ENCODE measurements at places on chromosomes 16 and 17.

DNA sequence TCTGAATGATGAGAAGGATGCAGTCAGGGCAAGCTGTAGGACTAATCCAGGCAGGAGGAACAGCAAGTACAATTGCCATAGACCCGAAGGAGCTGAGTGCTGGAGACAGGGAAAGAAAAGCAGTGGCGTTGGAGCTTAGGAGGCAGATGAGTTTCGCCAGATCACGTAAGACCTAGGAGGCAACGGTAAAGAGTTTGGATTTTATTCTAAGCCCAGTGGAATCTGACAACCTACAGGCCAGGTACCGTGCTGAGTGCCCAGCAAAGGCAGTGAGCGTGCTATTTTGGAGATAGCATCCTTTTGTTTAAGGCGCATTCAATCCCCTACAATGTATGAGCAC is 1.2 kb downstream of the USP43 start:
- DNase-seq: no peak

DNA sequence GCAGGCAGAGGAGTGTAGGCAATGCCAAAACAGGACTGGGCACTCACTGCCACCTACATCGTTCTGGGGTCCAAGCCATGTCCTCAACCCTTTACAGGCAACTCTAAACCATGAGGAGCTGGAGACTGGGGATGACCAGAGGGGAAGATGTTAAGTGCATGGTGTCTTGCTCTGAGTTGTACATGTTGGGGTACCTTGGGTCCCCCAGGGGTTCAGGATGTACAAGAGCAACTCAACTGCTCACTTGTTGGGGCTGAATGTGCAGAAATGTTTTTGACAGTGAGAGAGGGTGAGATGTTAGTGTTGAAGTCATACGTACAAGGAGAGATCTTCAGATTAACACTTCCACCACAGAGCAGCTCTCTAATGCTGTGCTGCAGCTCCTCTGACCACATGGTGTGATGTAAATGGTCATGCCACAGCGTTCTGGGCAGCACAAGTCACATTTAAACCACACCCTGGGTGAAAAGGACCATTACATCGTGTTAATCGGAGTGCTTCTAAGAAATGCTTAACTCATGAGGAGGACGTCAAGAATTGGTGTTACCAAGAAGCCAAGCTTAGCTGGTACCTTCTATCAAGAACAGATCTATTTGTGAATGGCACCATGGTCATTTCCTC is 2.4 kb downstream of the CCL18 start:
- no peak for DNase-seq

DNA sequence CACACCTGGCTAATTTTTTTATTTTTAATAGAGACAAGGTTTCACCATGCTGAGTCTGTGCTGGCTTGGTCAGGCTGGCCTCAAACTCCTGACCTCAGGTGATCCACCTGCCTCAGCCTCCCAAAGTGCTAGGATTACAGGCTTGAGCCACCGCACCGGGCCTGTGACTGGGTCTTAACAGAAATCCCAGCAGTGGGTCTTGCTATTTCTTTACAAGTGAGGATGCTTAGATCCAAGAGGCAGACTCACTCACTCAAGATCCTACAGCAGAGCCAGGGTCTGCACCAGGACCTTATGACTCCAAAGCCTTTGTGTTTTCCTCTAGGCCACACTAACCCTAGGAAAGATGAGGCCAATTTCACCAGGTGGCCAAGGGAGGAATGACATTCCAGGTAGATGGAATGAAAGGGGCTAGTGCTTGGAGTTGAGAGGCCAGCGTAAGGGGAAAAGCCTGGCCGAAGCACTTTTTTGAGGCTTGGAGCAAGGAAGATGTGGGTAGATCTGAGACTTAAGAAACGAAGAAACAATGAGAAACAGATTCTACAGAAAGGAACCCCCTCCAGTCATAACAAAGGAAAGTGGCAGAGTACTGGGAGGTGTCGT is 5.7 kb upstream of the STAT5A start:
- no peak for DNase-seq

DNA sequence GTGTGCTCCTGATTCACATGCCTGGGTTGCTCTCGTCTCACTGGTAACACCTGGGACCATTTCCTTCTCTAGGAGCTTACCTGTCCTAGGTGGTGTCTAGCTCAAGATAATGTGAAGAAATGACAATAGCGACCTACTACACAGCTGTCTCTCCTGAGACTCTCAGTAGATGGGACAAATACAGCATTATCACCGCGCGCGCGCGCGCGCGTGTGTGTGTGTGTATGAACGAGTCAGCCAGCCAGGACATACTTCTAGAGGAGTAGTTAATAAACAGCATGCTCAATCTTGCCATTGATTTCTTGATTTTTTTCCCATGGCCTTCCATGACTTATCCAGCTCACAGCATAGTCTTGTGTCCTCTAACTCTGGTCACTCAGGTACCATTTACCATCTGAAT is 268.6 kb downstream of the PHKB start:
- DNase-seq: no peak

DNA sequence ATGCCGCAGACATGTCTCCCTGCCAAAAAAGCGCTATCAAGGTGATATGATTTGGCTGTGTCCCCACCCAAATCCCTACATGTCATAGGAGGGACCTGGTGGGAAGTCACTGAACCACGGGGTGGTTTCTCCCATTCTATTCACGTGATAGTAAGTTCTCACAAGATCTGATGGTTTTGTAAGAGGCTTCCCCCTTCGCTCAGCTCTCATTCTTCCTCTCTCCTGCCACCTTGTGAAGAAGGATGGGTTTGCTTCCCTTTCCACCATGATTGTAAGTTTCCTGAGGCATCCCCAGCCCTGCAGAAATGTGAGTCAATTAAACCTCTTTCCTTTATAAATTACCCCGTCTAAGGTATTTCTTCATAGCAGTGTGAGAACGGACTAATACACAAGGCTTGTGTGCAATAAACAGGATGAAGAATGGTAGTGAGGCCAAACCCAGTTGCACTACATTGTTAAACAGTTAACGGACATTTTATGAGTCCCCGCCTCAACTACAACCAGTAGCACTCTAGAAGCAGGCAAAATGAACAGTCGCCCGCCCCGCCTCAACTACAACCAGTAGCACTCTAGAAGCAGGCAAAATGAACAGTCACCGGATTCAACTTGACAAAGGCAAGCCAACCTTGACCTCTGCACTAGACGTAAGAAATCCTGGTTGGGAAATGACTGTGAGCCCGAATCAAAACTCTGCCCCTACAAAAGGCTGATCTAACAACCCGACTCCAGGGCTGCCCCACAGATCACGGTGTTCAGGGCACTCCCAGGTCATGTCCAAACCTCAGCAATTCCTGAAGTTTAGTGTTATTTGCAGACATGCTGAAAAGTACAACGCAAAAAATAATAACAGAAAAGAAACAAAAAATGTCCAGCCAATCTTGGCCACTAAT is 26.3 kb downstream of the VPS53 start:
- DNase-seq: peak; percentile 53

DNA sequence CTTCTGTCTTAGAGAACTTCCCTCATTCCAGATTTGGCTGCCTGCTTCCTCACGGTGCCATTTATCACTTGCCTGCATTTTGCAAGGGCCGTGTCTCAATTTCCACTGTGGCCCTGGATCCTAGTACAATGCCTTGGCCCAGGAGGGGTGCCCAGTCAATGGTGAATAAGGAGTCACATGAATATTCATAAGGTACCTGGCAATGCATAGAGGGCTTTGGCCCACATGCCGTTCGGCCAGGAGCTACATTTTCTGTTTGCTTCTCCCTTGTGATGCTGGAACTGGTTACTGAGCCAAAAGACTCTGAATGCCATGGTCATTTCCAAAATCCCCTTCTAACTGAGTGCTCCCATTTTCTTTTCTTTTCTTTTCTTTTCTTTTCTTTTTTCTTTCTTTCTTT is 4.8 kb upstream of the PIRT start:
- DNase-seq: no peak

DNA sequence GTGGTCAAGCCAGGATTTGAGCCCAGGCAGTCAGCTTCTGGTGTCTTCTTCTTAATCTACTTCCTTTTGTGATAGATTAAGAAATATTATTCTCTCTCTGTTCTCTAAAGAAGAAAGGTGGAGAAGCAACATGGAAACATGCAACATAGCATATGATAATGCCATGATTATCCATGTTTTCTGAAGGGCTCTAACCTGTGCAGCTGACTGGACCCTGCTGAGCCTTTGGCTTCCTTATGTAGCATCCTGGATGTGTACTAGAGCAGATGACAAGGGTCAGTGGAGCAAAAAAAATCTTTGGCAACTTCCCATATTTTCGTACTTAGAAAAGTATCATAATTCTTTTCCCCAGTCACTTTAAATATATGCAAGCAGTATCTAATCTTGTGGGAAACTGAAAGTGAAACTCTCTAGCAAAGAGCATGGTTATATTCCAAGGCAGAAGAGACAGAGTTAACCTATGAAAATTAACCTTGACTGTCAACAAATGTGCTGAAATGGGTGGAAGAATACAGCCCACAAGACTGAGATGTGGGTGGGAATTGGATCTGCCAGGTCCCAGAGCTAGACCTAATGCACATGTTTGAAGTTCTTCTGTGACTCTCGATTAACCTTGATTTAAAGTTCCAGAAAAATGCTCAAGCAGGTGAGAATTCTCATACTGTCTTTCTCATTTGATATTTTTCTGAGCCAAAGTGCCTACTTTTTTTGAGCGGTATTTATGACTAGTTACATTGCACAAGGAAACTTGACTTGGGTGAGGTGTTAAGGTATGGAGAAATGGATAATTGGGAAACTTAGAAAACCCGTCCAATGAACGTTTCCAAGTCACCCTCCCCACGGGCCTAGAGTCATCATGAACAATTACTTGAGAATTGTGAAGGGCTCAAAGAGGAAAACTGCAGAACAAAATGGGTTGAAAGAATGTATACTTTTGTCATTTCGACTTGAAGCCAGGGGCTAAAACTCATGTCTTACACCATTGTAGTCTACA is 248.6 kb downstream of the FTO start:
- peak; percentile 48 for DNase-seq

DNA sequence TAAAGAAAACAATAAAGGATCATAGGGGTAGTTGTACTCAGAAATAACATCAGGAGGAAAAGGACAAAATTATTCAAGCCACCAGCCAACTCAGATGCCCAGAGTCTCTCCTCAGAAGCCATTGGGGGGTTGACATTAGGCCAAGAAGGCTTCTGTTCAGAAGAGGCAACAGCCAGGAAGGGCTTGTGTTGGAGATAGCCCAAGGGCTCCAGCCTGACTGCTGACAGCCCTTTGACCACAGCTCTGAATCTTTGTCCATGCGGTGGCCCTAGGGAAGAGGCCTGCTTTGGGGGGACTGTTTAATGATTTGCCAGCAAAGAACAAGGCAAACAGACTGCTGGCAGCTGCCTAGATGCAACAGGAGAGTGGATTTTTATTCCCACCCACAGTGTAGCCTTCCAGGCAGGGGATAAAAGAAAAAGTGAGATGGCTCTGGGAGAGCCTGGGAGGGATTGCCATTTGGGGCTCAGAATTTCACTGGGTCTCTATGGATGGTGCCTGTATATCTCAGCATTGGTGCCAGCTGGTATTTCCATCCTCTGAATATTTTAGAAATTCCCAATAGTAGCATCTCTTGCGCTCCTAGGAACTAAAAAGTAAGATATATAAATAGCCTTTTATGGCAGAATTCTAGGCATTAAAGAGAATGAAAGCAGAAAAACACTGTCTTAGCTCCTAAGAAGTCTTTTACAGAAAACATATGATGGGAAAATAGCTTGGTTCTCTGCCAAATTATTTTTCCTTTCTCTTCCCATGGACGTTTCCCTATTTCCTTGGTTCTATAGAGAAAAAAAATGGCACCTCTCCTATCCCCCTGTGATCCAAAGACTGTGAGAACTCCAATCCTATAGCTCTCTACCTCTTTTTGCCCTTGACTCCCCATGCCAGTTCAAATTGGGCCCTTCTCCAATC is 29.4 kb upstream of the SUPT4H1 start:
- DNase-seq: no peak

GRCh38 chr16:23907457-23907902 is 71.7 kb downstream of the PRKCB start:
- DNase-seq: no peak

GRCh38 chr17:8606401-8606800 is 24.1 kb downstream of the MYH10 start:
- DNase-seq: no peak

GRCh38 chr16:68083861-68084503 is 1.2 kb upstream of the NFATC3 start:
- DNase-seq: peak; percentile 37

- DNase-seq: no peak
These were observed 370 bp downstream of the EVPL start for GRCh38 chr17:76026714-76027158.

Measured in cardiac fibroblast (primary cell).